ENCODE measurements at places on chromosomes 2 and 18.

DNA sequence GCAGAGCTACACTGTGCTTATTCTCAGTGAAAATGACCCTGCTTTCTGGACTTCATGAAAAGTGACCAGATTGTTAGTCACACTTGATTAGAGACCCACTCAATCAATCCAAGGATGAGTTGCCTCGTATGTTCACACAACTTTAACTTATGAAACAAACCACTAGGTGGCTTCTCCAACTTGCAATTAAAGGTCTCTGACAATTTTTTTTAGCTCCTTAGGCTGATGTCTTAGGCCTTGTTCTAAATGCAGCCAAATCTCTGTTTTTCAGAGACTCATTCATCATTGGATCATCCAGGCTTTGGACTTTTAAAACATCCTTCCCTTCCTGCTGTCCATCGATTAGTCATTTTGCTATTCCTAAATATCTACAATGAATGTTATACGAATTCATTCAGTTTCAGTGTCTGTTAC, 63.4 kb downstream of the MREG start:
- peak; percentile 52 for DNase-seq

DNA sequence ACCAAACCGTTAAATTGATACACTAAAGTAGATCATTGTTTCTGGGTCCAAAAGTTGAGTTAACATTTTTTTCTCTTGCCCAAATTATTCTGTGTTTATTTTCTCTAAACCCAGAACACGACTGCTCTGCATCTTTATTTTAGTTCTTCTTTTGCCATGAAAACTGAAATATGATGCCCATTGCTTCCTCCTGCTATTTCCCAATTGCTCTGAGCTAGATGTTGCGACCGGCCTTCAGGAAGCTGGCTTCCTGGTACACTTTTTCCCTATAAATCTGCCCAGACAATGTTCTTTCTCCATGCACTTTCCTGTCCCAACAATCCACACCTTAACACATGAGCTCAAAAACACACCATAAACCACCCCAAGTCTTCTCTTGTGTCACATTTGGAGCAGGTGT, 501.4 kb downstream of the FBXO15 start:
- no peak for DNase-seq

DNA sequence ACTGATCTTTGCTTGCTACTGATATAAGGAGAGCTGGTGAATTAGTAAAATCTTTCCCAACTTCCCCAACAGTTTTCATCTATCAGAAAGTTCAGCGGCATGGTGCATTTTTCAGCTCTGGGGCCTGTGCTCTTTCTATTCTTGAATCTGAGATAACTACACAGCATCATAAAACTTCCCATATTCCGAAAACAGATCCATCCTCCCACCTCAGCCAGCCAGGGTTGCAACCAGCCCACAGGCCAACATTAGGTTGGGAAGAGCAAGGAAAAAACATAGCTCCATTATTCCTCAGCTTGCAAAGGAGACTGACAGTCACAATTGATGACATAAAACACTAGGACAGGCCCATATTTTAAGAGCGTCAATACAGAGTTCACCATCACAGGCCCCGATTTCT, 297.2 kb downstream of the SETBP1 start:
- no peak for DNase-seq

DNA sequence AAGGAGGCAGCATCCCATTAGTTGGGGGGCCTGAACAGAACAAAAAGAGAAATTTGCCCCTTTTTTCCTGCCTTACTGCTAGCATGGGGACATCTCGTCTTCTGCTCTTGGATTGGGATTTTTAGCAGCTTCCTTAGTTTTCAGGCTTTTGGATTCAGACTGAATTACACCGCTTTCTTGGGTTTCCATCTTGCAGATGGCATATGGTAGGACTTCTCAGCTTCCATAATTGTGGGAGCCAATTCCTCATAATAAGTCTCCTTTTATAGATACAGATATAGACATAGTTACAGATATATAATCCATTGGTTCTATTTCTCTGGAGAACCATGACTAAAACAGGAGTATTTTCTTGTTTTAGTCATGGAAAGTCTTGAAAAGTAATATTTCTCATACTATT, 5.2 kb upstream of the RAPGEF4 start:
- no peak for DNase-seq

DNA sequence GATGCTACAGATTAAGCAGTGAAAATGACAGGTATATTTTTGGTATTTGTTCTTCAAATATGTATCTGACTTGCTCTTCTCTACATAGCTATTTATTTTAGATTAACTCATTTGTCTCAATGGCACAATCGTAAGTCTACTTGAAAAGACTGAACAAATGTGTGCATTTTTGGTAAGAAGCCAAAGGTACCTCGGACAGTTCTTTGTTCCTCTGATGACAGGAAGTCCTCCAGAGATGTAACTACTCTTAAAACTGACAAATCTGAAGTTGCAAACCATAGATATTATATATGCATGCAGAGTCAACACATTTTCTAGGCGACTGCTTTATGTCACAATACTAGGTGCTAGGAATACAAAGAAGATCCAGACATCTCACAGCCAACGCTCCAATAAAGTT, 36.7 kb downstream of the NDUFAF7 start:
- DNase-seq: no peak

All from hematopoietic multipotent progenitor cell treated with erythropoietin and hydrocortisone succinate and interleukin-3 and kit ligand, for 17 days (in vitro differentiated cells).